ENCODE measurements at places on chromosomes 16 and 17. TPM values are rescaled to one million over a fixed set of nuclear protein-coding genes. Genes with fewer than 3 reads are reported as not detected.
A peak's percentile ranks its signal among the peaks of the same experiment; 100 is the strongest.

RAC3 gene
- total RNA-seq: 23.8 TPM

DNA sequence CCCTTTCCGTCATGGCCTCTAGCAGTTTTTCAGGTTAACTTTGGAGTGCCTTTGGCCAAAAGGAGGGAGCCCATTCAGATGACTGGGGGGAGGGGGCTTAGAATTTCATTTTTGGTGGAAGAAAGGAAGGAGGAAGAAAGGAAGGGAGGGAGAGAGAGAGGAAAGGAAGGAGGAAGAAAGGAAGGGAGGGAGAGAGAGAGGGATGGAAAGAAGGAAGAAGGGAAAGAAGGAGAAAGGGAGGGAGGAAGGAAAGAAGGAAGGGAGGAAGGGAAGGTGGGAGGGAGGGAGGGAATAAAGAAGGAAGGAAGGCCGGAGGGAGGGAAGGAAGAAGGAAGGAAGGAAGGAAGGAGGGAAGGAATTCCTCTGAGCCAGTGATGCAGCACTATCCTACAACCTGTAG, 25.7 kb downstream of the MMP15 start:
- no peak for DNase-seq

- no peak for DNase-seq
Observed at GRCh38 chr16:20001856-20002707, 71.6 kb downstream of the GPR139 start.

GRCh38 chr16:4583906-4584305, 27.8 kb downstream of the C16orf96 start:
- DNase-seq: no peak

GRCh38 chr16:1579214-1579613, 32.7 kb downstream of the IFT140 start:
- DNase-seq: no peak

- no peak for DNase-seq
Observed at GRCh38 chr17:45318561-45319230, 1.9 kb upstream of the MAP3K14 start.

GRCh38 chr16:85266857-85267256, 154.6 kb upstream of the CIBAR2 start:
- no peak for DNase-seq

TNP2 gene
- not detected for total RNA-seq

GRCh38 chr17:74830861-74831260, 28.8 kb downstream of the GRIN2C start:
- no peak for DNase-seq

DNA sequence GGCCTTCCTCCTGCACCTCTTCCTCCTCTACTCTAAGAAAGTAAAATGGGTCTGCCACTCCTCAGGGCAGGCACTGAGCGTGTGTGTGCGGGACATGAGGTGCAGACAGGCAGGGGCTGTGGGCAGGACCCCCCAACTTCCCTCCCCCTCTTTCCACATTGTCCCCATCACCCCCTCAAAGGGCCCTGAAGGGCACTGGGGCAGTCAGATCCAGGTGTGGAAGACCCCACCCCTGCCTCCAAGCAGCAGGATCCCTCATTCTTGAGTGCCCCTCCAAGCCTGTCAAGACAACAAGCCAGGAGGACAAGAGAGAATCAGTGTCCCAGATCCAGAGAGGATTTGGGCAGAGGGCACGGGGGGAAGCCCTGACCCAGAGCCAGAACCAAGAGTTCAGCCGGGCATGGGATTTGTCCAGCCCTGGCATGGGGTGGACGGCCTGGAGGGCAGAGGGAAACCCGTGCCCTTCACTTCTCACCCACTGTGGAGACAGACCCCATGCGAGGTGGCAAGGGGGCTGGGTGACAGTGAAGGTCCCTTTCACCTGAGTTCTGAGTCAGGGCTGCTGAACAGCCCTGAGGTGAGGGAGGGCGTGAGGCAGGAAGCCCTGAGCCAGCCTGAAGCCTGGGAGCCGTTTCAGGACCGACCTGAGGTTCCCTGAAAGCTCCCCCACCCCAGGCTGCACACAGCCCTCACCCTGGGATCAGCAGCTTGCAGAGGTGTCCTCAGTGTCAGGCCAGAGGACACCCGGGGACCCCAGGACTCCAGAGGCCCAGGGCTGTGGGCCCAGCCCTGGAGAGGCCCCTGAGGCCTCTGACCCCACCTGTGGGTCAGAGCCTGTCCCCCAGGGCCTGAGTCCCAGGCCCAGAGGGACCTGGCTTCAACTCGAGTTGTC, 45.8 kb downstream of the USP22 start:
- DNase-seq: no peak

DNA sequence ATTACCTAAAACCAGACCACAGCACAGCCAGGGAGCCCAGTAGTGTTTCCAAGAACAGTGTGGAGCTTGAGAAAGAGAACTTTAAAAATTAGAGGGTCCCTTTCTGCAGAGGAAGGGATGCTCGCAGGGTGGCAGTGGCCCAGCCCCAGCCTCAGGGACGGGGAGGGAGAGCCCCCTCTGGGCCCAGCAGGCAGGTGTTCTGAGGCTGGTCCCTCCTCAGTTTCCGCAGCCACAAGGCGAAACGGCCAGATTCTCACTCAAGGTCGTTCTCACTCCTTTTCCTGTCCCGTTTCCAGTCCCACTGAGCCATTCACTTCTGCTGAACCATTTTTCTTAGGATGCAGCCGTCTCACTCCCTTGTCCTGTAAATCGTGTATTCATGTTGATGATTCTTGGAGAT, 20.0 kb downstream of the CIBAR2 start:
- no peak for DNase-seq

ACE gene
- 12.7 TPM for total RNA-seq

PRAC1 gene
- total RNA-seq: not detected

DNA sequence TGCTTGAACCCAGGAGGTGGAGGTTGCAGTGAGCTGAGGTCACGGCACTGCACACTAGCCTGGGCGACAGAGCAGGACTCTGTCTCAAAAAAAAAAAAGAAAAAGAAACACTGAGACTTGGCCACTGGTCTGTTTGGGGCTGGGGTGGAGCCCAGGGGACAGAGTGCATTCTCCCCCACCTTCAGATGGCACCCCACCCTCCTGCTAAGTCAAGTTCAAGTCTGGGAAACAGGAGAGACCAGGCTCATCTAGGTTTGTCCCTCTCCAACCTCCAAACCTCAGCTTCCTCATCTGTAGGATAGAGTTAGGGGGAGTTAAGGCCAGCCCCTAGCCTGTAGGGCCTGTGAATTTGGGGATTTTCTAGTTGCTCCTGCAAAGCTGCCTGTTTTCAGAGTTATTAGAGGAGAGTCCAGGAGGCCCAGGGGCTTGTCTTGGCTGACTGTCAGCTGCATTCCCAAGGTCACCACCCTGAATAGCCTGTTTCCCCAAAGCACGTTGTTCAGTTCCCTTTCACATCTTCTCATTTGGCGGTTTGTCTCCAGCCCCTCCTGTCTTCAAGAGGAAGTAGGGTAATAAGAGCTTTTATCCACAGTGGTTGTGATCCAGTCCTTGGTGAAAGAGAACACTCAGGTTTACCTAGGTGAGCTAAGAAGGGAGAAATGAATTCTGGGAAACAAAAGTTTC, 2.2 kb downstream of the MT3 start:
- DNase-seq: no peak

DNA sequence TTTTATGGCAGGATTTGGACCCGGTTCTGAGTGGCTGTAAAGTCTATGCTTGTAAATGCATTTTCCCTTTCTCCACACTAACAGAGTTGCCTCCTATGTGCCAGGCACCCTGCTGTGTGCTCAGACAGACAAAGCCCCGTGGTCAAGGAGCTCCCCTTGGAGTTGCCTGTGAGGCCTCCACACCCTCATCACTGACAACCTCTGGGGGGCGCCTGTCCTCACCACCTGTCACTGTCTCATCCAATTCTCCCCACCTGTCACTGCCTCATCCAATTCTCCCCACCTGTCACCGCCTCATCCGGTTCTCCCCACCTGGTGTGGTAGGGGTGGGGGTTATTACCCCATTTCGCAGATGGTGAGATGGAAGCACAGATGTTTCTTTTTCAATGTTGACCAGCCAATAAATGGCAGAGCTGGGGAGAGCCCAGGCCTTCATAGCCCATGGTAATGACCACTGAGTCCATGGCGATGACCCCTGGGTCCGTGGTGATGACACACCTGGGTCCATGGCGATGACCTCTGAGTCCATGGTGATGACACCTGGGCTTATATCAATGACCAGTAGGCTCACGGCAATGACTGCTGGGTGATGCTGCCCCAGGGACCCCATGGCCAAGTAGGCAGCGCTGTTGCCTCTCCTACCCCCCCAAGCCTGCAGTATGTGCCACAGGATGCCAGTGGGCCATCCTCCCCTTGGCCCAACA, 150.1 kb downstream of the IRF8 start:
- no peak for DNase-seq

DNA sequence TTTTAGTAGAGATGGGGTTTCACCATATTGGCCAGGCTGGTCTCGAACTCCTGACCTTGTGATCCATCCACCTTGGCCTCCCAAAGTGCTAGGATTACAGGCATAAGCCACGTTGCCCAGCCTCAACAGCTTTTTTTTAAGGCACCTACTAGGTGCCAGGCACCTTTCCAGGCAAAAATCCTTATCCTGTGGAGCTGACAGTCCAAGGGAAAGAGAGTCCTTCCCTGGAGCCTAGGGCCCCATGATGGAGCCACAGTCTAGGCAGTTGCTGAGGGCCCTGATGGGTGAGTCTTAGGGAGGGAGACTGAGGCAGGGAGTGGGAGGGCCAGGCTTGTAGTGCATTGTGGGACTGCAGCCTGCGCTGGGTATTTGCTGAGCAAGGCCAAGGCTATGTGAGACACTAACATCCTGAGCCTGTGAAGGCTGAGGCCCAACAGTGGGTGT, 79.6 kb upstream of the TOB1 start:
- DNase-seq: no peak

GRCh38 chr17:60579090-60579489, 20.9 kb upstream of the PPM1D start:
- DNase-seq: no peak

DNA sequence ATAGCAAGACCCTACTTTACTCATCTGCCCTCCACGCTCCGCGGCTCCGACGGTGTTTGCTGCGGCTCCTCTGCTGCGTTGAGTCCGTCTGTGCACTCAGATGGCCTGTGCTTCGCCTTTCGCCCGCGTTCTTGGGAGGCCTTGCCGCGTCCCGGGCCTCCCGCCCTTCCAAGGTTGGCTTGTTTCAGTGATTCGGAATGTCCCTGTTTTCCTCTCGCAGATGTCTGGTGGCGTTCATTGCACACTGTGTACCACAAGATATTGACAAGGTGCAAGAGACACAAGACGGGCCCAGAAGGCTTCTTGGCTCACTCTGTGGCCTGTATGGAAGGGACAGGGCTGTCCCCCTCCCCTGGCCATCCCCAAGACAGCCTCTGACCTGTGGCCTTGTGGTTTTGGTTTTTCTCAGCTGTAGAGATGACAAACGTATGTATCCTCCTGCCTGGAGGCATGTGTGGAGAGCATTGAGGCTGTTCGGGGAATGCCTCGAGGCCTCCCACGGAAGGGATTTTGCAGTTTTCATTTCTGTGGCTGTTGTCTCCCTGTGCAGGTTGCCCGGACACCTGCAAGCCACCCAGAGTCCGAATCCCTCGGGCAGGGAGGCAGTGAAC, 15.4 kb downstream of the MGRN1 start:
- DNase-seq: no peak

HOXB5 gene
- total RNA-seq: 0.11 TPM

DNA sequence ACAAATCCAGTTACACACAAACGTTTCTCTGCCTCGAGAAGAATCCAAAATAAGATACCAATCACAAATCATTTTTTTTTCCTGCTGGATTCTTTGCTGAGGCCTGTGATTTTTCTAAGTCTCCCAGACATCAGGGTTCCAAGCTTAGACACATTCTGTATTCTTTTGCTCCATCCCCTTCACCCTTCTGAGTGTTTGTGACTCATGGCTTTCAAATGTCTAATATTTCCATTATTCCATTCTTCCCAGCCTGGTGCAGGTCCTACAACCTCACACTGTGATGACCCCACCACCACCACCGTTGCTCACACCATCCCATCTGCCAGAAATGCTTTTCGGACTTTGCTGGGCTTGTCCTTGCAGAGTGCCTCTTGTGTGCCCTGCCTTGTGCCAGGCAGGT, 480.1 kb downstream of the SOX9 start:
- DNase-seq: no peak

TNFAIP1 gene
- 36.9 TPM for total RNA-seq

DNA sequence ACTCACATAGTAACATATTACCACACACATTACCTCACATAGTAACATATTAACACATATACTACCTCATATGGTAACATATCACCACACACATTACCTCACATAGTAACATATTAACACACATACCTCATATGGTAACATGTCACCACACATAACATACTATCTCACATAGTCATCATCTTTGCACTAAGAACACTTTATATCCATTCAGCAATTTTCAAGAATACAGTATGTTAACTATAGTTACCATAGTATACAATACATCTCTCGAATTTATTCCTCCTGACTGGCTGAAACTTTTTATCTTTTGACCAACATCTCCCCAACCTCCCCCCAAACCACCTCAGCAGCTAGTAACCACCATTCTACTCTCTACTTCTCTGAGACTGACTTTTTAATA, 7.6 kb downstream of the NUDT7 start:
- no peak for DNase-seq

DNA sequence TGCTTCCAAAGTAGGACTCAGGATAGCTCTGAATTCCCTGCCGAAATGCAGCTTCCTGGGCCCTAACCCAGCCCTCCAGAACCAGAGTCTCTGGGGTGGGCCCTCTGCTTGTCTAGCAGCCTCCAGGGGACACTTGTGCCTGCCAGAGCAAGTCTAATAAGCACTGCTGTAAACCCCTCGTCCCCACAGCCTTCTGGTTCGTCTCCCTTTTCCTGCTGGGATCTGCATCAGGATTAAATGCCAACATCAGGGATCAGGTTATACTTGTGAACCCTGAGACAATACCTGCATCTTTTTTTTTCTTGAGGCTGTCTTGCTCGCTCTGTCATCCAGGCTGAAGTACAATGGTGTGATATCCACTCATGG, 282.0 kb downstream of the SEC14L1 start:
- DNase-seq: peak; percentile 38

DNA sequence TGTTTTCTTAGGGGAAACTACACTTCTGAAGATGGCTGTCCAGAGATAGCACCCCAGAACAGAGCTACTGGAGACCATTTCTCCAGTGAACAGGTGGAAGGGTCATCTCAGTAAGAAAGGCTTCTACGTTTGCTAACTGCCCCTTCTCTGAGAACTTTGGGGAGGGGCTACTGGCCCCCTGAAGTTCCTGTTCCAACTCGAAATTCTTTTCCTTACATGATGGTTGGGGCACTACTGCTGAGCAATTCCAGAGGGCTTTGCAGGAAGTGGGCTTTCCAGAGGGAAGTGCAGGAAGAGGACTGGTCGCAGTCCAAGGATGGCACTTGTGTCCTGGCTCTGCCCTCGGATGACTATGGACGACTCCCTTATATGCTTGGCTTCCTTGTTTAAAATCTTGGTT, 31.2 kb downstream of the TOM1L2 start:
- no peak for DNase-seq

TP53TG3 gene
- not detected for total RNA-seq

CES5A gene
- total RNA-seq: not detected

DNA sequence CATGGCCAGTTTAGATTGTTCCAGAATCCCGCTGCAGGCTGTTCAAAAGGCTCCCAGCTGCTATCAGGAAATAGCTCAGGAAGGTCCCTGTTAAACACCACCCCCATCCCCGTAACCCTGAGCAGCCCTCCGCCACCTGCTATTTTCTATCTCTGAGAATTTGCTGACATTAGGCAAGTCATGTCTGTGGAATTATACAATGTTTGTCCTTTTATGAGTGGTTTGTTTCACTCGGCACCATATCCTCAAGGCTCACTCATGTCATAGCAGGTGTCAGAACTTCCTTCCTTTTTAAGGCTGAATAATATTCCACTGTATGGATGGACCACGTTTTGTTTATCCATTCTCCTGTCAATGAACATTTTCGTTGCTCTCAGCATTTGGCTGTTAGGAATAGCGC, 164.3 kb upstream of the FOXF1 start:
- DNase-seq: no peak

SCNN1B gene
- 13.0 TPM for total RNA-seq

- no peak for DNase-seq
Observed at GRCh38 chr16:1749152-1750117, 21.9 kb downstream of the NME3 start.
